ENCODE measurements at places on chromosomes 2 and 18.

- DNase-seq, result no peak
Observed at GRCh38 chr2:230324503-230324902, 2.5 kb upstream of the SP140L start.

DNA sequence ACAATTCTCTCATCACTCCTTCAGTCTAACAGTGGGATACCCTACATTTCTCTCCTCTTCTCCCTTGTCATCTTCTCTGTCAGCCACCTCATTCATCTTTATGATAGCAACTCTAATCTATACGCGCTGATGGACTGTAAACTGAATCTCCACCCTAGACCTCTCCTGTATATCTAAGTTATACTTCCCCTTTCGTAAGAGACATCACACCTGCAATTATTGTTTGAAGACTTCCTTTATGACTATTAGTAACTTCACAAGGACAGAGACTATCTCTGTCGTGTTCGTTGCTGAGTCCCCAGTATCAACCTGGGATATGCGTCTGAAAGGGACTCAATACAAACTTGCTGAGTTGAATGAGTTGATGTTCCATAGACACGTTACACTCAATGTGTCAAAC is 263.2 kb downstream of the IRS1 start:
- DNase-seq, result no peak

DNA sequence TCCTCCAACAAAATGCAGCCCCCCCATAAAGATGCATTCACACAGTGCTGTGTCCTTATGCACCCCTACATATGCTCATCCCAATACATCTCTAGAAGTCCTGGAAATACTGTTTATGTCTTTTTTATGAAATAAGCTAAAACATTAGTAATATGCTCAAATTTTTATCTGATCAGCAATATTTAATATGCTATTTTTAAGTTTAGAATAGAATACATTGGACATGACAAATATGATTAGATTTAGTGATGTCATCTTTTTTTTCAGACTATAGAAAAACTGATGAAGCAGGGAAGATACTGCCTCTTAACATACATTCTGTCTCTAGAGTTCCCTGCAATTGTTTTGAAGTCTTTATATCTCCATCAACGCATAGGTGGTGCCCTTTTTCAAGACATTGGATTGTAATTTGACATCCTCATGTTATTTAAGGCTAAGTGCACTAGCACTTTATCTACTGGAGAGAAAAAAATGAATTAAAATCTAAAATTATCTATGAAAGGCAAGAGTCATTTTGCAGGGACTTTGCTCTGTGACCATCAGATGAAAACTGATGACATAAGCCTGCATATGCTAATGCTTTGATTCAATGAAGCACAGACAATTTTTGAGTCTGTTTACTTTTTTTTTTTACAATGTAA is 395.3 kb downstream of the LPIN1 start:
- DNase-seq, result no peak

DNA sequence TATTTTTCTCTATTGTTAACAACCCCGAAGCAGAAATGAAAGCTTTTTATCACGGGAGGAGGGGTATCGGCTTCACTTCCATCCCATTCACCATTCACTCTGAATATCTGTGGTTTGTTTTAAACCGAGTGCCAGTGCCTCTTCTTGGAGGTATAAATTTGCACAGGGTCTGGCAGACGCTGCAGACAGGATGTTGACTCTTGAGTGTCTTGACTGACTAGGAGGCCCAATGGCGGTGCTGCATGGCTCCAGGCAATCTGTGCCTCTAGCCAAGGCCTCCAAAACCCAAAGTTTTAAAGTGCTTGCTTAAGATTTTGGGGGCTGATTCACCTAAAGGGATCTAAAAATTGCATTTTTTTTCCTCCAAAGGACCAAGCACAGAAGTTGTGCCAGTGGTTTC is 183.8 kb downstream of the LTBP1 start:
- DNase-seq, result no peak

- DNase-seq, result no peak
Observed at GRCh38 chr2:19810148-19810547, 91.6 kb downstream of the TTC32 start.
